Lung (tissue), 17 donors: ENCODE measurements at places on chromosomes 3 and 15. TPM values are rescaled to one million over a fixed set of nuclear protein-coding genes. Genes with fewer than 3 reads are reported as not detected.

DNA sequence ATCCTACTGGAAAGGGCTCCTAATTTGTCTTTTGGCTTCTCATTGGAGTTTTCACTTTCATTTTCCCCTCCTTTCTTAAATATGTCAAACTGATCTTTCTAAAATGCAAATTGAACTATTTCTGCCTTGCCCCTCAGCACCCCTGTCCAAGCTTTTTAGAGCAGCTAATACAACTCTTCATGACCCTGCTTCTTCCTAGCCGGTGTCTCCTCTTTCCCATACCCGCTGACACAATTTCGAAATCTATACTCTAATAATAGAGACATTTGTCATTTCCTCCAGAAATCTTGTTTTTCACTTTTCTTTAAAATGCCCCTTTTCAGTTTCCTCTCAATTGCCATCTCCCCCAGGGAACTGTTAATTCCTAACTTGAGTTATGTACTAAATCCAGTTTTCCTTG lies 2.9 kb upstream of the EPHA3 start:
- H3K4me3 ChIP-seq, result no peak overlapping the region
- H3K27me3 ChIP-seq, result peaks cover 4% of the 10 kb centered on the region
- peak; percentile 9 for DNase-seq
- no peak overlapping the region for H3K27ac ChIP-seq
- H3K4me1 ChIP-seq, result peaks cover 13% of the 10 kb centered on the region

DNA sequence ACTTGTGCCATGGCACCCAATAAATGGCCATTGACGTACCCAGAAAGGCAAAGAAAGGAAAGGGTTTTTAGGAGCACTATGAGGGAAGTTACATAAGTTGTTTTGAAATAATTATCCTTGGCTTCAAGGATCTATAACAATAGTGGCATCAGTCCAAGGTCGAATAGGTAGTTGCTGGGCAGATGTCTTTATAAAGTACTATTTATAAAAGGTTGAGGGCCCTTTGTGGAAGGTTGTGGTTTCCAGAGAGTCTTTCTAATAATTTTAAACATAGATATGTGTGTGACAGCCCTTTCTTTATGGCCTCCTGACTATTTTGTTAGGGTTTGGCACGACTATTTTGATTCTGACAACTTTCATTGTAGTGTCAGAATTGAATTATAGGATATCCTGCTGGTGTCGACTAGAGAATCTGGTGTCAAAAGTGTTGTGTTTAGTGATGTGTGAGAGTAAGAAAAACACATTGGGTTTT lies 260.5 kb downstream of the PYDC2 start:
- no peaks in the 10 kb centered on the region for H3K36me3 ChIP-seq
- peaks cover 5% of the 10 kb centered on the region for H3K4me1 ChIP-seq
- H3K4me3 ChIP-seq, result no peak overlapping the region
- DNase-seq, result no peak
- no peak overlapping the region for H3K27ac ChIP-seq

GRCh38 chr3:141792495-141792894 lies 29.3 kb downstream of the GRK7 start:
- H3K27me3 ChIP-seq, result no peaks in the 10 kb centered on the region
- peaks cover 19% of the 10 kb centered on the region for H3K4me1 ChIP-seq
- no peak for DNase-seq
- no peak overlapping the region for H3K4me3 ChIP-seq
- no peaks in the 10 kb centered on the region for H3K36me3 ChIP-seq
- H3K27ac ChIP-seq, result no peak overlapping the region

DNA sequence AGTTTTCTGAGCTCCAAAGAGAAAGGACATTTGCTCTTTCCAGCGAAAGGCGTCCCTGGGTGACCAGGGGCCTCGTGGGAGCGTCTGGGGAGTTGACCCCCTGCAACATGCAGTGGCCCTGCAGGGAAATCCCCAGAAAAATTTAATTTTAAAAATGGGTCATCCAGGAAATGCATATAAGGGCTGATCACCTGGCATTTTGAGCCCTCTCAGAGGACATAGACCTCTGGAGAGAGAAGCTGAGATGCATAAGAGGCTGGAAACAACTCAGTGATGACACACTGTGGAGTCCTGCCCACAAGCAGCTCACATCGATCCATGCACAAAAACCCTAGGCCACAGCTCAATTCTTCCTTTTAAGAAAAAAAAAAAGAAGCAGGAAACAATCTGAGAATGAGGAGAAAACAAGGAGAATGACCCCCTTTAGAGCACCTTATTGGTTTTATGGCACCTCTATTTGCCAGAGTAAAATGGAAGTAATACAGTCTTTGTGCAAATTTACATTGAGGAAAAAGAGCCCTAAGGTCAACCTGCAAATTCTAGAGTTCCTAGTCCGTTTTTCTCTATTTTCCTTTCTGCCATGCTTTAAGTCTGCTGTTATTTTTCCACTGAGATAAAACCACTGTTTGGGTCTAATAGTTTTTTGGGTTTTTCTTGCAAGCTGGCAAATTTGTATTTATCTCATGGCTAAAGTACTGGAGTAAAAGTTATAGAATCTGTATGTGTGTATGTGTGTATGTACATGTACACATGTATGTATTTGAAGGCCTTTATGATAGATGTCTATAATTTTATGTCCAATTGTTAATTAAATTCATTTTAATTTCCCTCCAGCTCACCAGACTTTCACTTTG lies 6.9 kb upstream of the BDH1 start:
- H3K27ac ChIP-seq, result no peak overlapping the region
- no peaks in the 10 kb centered on the region for H3K4me1 ChIP-seq
- DNase-seq, result no peak
- no peaks in the 10 kb centered on the region for H3K36me3 ChIP-seq

DNA sequence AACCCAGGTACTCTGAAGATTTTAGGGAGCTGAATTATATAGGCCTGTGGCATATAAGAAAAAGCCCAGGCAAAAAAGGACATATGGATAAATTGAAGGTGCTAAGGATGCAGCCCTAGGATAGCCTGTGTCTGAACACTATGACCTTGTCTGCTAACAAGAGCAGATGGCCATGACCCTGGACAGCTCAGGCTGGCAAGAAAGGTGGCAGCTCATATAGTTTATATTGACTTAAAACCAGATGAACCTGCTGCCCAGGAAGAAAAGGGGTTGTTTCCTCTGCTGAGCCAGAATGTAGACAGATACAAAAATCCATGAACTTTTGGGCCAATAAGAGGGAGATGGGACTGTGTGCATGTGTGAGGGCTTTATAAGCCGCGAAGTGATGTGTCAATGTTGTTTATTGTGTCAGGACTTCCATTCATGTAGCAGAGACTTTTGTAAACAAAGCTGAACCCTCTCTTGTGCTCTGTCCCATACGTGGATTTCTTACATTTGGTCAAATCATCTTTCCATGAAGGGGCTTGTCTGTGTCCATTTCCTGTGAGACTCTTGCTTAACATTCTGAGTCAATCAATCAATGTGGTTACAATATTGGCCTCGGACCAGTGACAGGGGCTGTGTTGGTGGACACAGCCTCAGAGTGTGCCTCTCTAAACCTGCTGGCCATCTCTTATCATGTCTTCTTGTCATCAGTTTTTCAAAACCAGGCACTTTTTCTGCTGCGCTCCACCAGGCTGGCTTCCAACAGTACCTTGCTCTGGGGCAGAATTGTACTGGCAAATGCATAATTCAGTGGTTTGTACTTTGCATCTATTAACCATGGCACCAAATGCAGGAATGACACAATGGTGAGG lies 321.2 kb downstream of the WDR72 start:
- H3K36me3 ChIP-seq, result no peaks in the 10 kb centered on the region
- no peak for DNase-seq
- H3K4me3 ChIP-seq, result no peak overlapping the region
- no peaks in the 10 kb centered on the region for H3K27me3 ChIP-seq
- no peak overlapping the region for H3K27ac ChIP-seq

DNA sequence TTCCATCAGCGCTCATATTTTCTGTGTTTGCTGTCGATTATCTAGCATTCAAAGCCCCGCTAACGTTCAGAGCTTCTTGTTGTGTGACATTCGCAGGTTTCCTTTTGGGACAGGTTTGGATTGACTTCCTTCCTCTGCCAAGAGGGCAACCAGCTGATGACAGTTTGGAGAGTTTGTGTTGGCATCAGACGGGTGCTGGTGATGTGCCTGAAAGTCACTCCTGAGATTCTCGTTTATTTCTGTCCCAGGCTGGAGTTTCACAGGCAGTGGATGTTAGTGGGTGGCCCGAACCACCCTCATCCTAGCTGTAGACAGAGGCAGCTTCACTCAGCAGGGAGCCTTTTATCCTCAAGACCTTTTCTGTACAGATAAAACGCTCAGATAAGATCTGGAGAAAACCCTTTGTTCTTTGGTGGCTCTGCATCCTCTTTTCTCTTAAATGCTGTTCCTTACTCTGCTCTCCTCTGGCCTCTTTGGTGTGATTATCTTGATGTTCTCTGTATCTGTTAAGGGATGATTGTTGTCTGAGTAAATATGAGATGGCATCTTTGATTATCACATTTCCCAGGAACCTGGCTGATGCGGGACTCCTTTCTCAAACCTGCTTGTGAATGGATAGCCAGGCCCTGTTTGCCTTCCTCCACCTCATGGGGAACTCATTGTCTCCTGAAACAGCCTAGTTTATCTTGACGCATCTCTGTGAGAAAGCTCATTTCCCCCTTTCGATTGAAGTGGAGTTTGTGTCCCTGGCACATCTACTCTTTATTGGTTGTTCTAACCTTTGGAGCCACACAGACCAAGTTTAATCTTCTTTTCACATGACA lies 35.9 kb downstream of the CGNL1 start:
- no peak for DNase-seq
- no peak overlapping the region for H3K27ac ChIP-seq
- H3K4me3 ChIP-seq, result no peak overlapping the region
- no peaks in the 10 kb centered on the region for H3K27me3 ChIP-seq

- no peaks in the 10 kb centered on the region for H3K36me3 ChIP-seq
- no peaks in the 10 kb centered on the region for H3K4me1 ChIP-seq
- no peak for DNase-seq
- H3K27ac ChIP-seq, result peak overlapping the region; percentile 4
Measured at GRCh38 chr3:171234298-171235010, 207.9 kb upstream of the SLC2A2 start.

GRCh38 chr3:43024181-43024885 lies 45.2 kb downstream of the GASK1A start:
- no peak overlapping the region for H3K4me3 ChIP-seq
- H3K4me1 ChIP-seq, result no peaks in the 10 kb centered on the region
- no peaks in the 10 kb centered on the region for H3K36me3 ChIP-seq
- H3K27ac ChIP-seq, result no peak overlapping the region
- no peak for DNase-seq
- H3K27me3 ChIP-seq, result no peaks in the 10 kb centered on the region

GRCh38 chr3:165389653-165390052 lies 193.5 kb upstream of the SLITRK3 start:
- no peaks in the 10 kb centered on the region for H3K36me3 ChIP-seq

LXN gene
- total RNA-seq, result 32.3 TPM

EEFSEC gene
- 9.8 TPM for total RNA-seq

DNA sequence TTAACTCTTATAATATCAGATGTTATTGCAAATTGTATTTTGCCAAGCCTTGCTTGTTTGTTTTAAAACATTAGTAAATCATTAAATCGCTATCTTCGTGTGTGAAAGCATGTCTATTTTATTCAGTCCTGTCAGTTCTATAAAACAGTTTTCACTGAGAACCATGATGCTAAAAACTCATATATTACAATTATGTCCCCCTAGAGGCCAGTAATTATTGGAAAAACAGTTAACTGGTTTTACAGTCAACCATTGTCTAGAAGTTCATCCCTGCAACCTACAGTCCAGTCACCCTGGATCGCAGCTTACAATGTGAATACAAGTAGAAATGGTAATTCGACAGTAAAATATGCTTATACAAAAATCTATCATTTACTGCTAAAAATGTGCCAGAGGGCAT lies 311.5 kb upstream of the ROBO2 start:
- H3K27me3 ChIP-seq, result no peaks in the 10 kb centered on the region
- H3K36me3 ChIP-seq, result no peaks in the 10 kb centered on the region
- no peaks in the 10 kb centered on the region for H3K4me1 ChIP-seq
- no peak overlapping the region for H3K4me3 ChIP-seq
- H3K27ac ChIP-seq, result no peak overlapping the region
- no peak for DNase-seq

DNA sequence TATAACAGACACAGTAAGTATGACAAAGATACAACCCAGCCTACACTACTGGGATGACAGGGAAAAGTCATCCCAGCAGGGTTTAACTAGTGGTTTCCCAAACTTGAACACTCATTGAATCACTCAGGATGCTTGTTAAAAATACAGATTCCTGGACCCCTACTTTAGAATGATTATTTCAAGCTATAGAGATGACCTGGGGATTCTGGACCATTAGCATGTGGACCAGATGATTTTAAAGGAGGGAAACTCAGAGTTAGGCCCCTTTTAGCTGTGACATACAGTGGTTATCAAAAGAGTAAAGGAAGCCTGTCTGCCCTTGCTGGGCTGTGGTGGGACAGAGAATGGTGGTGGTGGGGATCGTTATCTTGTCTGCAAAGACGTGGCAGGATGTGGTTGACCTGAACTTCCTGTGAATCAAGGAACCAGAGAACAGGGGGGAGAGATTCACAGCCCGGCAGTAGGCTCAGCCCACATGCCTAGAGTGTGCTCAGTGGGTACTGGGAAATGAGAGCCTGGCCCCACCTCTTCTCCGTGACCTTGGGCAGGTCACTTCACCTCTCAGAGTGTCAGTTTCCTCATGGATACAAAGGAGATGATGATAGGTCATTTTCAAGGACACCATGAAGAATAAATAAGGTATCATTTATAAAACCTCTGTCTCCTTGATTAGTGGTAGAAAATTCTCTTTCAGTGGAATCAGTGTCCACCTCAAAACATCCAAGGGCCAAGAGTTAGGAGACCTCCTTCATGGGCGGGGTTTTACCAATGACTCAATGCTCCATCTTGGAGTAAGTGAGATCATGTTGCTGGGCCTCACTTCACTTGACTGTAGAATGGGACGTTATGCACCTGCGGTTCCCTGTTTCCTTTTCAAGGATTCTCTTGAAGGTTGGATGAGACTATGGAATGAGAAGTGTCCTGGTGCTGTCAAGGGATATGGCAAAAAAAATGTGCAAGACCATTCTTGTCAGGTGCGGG lies 306.5 kb downstream of the RPLP1 start:
- H3K27ac ChIP-seq, result no peak overlapping the region
- H3K36me3 ChIP-seq, result no peaks in the 10 kb centered on the region
- H3K4me3 ChIP-seq, result no peak overlapping the region
- H3K27me3 ChIP-seq, result no peaks in the 10 kb centered on the region
- H3K4me1 ChIP-seq, result no peaks in the 10 kb centered on the region

CCDC12 gene
- 64.9 TPM for total RNA-seq

GRCh38 chr3:136075811-136076210 lies 110.3 kb downstream of the PPP2R3A start:
- H3K4me3 ChIP-seq, result no peak overlapping the region
- H3K27me3 ChIP-seq, result no peaks in the 10 kb centered on the region
- no peaks in the 10 kb centered on the region for H3K36me3 ChIP-seq
- peak overlapping the region; percentile 74 for H3K27ac ChIP-seq

HYAL1 gene
- 51.2 TPM for total RNA-seq

ROBO2 gene
- 6.0 TPM for total RNA-seq

DNA sequence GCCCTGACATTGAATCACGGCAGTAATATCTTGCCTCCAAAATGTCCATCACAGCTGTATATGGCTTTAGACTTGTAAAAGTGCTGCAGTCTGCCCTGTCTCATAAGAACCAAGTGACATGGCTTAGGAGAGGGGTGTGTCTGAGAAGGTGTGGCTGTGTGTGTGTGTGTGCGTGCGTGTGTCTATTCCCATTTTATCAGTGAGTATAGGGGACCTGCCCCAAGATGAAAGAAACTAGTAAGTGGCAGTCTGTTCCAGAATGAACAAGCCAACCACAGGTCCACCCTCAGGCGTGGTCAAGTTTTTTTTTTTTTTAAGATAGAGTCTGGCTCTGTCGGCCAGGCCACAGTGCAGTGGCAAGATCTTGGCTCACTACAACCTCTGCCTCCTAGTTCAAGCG lies 5.6 kb upstream of the RHOV start:
- H3K27me3 ChIP-seq, result no peaks in the 10 kb centered on the region
- H3K27ac ChIP-seq, result peak overlapping the region; percentile 31
- no peaks in the 10 kb centered on the region for H3K4me1 ChIP-seq

GRCh38 chr3:98501863-98502576 lies 4.5 kb downstream of the OR5K2 start:
- H3K36me3 ChIP-seq, result no peaks in the 10 kb centered on the region
